ENCODE measurements at places on chromosomes 4 and X. TPM values are rescaled to one million over a fixed set of nuclear protein-coding genes. Genes with fewer than 3 reads are reported as not detected.

ADGRG4 gene
- under 0.01 TPM for total RNA-seq

SLIT2 gene
- total RNA-seq: 16.0 TPM

POU4F2 gene
- not detected for total RNA-seq

GAGE12J gene
- total RNA-seq: not detected

DUX4 gene
- total RNA-seq: not detected

PLS3 gene
- total RNA-seq: 60.6 TPM

CYSLTR1 gene
- total RNA-seq: 4.4 TPM

- DNase-seq: no peak
Observed at GRCh38 chrX:141917801-141918200, 14.1 kb downstream of the MAGEC1 start.

- no peak for DNase-seq
Observed at GRCh38 chr4:153579872-153580271, 104.2 kb upstream of the TLR2 start.

- no peak for DNase-seq
Observed at GRCh38 chrX:47186096-47186740, 7.4 kb upstream of the UBA1 start.

- no peak for DNase-seq
Observed at GRCh38 chr4:84493092-84493850, 5.8 kb downstream of the NKX6-1 start.

GRCh38 chrX:94492541-94492940 lies 818.5 kb downstream of the FAM133A start:
- no peak for DNase-seq

GRCh38 chrX:87338510-87338909 lies 179.1 kb upstream of the KLHL4 start:
- DNase-seq: no peak

All from omental fat pad (tissue), 4 donors.